ENCODE measurements at places on chromosomes 16 and 17.

GRCh38 chr16:24858219-24859041 is 12.7 kb downstream of the SLC5A11 start:
- DNase-seq = no peak

DNA sequence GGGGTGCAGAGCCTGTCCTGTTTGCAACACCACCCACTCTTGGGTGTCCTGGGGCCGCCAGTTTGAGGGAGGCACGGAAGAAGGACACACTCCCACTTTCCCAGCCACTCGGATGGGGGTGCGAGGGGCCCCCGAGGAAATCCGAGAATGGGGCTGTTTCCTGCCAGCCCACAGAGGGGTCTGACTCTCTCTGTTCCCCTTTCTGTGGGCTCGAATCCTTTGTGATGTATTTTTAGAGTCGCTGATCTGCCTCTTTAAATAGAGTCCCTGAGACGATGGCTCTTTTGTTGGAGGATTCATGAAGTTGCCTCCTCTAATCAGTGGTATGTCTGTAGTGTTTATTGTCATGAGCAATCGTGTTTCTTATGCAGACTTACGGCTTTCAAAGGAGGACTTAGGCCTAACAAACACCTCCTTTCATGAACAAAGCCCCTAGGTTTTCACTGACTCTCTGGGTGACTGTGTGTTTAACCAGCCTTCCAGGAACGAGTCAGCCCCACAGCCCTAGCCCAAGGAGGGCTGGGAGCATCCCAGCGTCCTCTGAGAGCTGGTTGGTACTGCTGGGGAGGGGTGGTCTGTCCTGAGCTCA is 29.1 kb downstream of the CIBAR2 start:
- no peak for DNase-seq

DNA sequence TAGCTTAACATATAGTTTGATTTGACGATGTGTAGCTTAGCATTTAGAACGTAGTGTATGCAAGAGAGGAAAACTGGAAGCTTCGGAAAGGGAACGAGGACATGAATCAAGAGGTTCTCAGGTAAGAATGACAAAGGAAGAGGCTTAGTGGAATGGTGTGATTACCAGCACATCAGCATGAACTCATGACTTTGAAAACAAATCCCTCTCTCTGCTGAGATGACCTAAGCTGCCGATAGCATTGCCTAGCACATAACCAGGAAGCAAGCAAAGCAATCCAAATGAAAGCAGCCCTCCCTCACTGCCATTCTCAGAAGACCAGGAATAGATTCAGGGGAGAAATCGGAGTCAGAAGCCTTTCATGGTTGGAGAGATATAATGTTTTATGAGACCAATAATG is 51.3 kb upstream of the CCL1 start:
- no peak for DNase-seq

DNA sequence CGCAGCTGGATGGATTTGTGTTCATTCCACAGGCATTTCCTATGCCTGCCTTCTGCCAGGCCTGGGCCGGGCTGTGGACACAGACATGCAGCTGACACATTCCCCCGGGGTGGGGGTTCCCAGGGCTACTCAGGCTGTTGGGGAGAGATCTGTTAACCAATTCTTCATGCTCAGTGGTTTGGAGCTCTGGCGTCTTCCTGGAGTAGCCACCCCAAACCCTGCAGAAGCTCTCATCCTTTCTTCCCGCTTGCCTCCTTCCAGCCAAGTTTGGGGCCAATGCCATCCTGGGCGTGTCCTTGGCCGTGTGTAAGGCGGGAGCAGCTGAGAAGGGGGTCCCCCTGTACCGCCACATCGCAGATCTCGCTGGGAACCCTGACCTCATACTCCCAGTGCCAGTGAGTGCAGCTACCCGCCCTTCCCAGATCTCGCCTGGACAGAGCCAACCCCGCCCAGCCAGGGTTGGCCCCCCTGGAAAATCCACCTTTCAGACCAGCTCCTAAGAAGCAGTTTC is 2.6 kb downstream of the ENO3 start:
- no peak for DNase-seq

- no peak for DNase-seq
Observed at GRCh38 chr17:81460856-81461460, 51.6 kb downstream of the ACTG1 start.

DNA sequence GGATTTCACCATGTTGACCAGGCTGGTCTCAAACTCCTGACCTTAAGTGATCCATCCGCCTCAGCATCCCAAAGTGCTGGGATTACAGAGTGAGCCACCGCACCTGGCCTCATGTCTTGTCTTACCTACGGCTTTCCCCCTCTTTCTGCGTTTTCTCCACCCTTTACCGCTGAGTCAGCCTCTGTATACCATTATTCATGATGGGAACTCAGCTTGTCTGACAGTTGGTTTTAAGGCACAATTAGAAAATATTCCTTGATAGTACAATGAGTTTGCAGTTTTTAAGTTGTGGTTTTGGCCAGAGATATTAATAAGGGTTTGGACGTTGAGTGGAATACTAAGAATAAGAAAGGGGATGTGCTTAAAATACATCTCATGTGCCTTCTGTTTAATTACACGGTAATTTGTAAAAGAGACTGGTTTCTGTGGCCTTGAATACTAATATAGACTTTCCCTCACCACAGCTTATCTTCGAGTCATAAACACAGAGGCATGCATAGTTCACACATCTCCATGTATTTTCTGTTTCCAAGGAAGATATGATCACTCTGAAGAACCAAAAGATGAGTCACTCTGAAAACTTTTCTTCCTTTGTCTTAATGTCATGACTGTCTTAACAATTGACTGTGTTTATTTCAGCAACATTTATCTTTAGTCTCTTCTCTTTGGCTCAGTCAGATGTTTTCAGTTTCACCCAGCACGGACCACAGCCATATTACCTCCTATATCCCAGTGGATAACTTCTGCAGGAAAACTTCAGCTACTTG is 54.4 kb downstream of the PITPNC1 start:
- DNase-seq = no peak

GRCh38 chr17:27915709-27916108 is 22.5 kb upstream of the LYRM9 start:
- no peak for DNase-seq

DNA sequence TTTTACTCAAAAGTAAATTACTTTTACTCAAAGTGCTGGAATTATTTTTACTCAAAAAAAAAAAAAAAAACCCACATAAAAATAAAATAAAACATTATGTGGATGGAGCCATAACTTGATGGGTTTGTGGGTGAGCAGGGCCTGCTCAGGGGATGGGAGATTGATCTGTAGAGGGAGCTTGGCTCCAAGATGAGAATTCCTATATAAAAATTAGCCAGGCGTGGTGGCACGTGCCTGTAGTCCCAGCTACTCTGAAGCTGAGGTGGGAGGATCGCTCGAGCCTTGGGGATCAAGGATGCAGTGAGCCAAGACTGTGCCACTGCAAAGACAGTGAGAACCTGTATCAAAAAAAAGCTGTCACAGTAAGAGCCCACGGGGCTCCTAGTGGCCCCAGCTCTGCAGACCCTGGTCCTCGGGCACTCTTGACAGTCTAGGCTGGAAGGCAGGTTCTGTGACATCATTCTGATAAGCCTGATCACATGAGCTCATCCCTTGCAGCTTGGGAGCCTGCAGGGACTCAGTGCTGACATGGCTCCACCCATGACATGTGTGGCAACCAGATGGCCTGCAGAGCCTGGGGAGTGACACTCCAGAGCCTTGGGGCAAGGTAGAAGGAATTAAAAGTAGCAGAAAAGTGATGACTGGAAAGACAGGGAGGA is 42.5 kb downstream of the ST3GAL2 start:
- DNase-seq = no peak

DNA sequence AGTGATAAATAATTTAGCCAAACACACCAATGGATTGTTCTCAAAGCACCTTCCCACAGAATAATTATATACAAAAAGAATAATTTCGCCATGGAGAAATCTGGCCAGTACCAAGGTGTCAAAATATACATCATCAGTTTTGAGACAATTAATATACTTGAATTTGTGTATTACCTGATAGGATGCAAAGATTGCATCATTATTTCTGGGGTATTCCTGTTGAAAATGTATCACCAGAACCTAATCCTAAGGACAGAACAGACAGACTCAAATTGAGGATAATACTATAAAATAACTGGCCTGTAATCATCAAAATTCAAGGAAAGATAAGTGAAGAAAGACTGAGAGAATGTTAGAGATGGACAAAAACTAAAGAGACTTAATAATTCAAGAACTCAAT is 111.9 kb downstream of the MRTFB start:
- DNase-seq = no peak

GRCh38 chr16:31143694-31144148 is 6.1 kb downstream of the PRSS36 start:
- DNase-seq = no peak

DNA sequence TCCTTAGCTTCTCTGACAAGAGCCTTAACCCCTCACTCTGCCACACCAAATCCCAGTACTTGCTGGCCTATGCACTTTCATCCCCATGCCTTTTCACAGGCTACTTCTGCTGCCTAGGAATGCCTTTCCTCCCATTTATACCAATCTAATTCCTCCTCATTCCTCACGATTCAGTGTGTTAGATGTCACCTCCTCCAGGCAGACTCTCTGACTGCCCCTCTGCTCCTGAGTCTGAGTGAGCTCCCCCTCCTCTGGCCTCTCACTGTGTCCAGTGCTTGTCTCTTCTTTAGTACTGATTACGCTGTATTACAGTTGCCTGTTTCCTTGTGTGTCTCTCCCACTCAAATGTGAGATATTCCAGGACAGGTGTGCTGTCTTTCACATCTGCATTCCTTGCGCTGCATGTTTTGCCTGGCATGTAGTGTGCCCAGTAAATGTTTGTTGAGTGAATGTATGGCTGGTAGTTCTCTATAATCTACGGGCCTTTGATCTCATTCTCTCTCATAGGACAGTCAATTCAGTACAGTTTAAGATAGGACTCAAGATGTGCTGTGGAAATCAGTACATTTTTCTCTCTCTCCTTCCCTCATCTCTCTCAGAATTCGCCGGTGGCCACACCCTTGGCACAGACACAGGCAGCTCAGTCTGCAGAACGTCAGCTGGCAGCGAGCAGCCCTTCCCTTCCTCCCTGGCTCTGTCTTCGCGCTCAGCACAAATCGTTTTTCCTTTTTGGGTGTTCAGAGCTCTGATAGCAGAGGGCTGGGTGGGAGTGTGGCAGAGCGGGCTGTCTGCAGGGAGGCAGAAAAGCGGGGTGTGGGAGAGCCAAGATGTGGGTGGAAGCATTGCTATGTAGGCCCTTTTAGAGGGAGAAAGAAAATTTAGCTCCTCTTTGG is 18.5 kb downstream of the ARL4D start:
- no peak for DNase-seq

DNA sequence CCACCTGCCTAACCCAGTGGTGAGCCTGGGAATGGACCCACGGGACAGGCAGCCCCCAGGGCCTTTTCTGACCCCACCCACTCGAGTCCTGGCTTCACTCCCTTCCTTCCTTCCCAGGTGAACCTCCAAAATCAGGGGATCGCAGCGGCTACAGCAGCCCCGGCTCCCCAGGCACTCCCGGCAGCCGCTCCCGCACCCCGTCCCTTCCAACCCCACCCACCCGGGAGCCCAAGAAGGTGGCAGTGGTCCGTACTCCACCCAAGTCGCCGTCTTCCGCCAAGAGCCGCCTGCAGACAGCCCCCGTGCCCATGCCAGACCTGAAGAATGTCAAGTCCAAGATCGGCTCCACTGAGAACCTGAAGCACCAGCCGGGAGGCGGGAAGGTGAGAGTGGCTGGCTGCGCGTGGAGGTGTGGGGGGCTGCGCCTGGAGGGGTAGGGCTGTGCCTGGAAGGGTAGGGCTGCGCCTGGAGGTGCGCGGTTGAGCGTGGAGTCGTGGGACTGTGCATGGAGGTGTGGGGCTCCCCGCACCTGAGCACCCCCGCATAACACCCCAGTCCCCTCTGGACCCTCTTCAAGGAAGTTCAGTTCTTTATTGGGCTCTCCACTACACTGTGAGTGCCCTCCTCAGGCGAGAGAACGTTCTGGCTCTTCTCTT is 2.6 kb upstream of the STH start:
- DNase-seq = no peak

DNA sequence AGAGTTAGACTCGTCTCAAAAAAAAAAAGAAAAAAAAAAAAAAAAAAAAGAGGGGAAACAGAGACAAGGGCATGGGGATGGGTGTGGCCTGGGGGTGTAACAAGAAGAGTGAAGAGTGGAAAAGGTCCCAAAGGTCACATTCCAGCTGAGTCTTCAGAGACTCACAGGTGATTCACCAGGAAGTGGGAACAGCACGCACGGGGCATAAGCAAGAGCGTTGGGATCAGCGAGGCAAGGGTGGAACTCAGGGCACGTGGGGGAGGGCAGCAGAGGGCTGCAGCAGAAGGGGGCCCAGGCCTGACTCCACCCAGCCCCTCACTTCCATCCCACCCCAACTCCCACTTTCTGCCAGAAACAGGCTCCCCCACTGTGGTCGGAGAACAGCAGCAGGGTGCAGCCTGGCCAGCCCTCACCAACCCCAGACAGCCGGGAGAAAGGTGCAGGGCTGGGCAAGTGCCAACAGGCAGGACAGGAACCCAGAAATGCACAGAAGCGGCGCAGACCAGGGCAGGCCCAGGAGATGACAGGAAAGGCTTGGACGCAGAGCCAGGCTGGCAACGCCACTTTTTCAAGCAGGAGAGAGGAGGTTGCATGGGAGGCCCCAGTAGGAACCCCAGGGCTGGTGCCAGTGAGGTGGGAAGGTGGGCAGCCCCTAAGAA is 3.3 kb downstream of the MEAK7 start:
- no peak for DNase-seq

- DNase-seq = no peak
Observed at GRCh38 chr16:22323959-22324786, 27.0 kb downstream of the POLR3E start.

DNA sequence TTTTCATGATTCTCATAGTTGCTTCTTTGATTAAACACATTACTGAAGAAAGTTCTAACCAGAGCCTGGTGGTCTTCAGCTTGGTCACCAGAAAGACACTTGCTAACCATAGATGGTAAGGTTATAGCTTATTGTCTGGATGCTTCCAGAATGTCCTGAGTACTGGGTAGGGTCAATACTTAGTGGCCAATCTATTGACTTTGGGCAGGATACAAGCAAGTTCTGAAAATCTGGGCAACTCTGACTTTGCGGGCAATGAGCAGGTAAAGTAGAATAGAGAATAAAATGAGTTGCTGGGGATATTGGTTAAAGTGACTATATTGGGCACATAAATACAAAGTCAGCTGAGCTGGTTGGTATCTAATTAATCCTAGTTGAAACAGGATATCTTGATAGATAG is 63.0 kb downstream of the ABCA8 start:
- DNase-seq = no peak

- DNase-seq = no peak
Observed at GRCh38 chr16:799948-800833, at the start of gene GNG13. Gene GNG13 (minus strand): TSS chr16:800734. CDS start chr16:799077, 1,657 bp downstream.

DNA sequence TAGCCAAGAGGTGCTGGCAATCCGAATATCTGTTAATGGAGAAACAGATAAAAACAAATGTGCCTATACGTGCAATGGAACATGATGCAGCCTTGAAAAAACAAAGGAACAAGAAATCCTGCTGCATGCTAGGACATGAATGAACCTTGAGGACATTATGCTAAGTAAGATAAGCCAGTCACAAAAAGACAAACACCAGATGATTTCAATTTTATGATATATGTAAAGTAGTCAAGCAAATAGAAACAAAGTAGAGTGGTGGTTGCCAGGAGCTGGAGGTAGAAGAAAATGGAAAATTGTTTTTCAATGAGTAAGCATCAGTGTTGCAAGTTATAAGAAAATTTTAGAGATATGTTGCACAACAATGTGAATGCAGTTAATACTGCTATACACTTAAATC is 409.7 kb upstream of the CDH8 start:
- DNase-seq = no peak

GRCh38 chr16:79985606-79986005 is 385.1 kb upstream of the MAF start:
- DNase-seq = no peak

- DNase-seq = no peak
Observed at GRCh38 chr16:22694887-22695382, 119.0 kb upstream of the HS3ST2 start.

Data from activated CD8-positive, alpha-beta memory T cell treated with anti-CD3 and anti-CD28 coated beads for 4 hours (primary cell).